Activated T-helper 1 cell treated with anti-CD3 and anti-CD28 coated beads, Interleukin-2, amount 50 U/mL, for 16 hours (primary cell): ENCODE measurements at places on chromosomes 2 and 18.

DNA sequence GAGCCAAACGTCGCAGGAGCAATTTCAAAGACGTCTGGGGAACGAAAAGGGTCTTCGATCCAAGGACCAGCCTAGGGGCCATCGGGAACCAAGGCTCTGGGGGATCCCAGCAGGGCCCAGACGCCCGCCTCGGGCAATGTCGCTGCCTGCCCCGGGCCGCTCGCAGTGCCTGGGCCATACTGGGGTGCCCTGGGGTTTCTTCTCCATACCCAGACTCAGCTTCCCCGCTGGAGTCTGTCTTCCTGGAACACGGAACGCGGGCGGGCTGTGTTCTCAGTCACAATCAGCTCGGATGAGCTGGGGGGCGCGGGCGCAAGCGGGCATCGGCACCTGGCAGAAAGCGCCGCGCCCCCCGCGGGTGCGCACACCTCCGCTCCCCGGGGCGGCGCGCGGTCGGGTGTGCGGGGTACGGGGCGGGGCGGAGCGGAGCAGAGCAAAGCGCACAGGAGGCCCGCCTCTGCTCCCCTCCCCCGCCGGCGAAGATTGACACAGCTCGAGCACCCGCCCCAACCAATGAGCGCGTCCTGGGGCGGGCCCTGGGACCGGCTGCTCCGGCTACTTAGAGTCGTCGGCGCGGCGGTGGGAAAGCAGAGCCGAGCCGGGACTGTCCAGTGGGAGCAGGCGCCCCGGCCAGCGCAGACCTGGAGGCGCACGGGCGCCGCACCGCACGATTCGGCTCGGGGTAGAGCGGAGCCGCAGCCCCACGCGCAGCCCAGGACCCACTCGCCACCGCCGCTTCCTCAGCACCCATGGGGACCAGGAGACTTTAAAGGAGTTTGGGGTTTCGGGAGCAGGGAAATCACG is at the start of gene LRATD1:
Gene LRATD1, plus strand, starts transcription at position 585 of the 804 bp plus-strand sequence. CDS start 1,263 bp downstream, outside the sequence.
- DNase-seq: no peak

GRCh38 chr2:28168376-28168775 is 224.3 kb upstream of the FOSL2 start:
- DNase-seq: no peak

- DNase-seq: no peak
These were observed 26.5 kb downstream of the NMUR1 start for GRCh38 chr2:231503766-231504165.

DNA sequence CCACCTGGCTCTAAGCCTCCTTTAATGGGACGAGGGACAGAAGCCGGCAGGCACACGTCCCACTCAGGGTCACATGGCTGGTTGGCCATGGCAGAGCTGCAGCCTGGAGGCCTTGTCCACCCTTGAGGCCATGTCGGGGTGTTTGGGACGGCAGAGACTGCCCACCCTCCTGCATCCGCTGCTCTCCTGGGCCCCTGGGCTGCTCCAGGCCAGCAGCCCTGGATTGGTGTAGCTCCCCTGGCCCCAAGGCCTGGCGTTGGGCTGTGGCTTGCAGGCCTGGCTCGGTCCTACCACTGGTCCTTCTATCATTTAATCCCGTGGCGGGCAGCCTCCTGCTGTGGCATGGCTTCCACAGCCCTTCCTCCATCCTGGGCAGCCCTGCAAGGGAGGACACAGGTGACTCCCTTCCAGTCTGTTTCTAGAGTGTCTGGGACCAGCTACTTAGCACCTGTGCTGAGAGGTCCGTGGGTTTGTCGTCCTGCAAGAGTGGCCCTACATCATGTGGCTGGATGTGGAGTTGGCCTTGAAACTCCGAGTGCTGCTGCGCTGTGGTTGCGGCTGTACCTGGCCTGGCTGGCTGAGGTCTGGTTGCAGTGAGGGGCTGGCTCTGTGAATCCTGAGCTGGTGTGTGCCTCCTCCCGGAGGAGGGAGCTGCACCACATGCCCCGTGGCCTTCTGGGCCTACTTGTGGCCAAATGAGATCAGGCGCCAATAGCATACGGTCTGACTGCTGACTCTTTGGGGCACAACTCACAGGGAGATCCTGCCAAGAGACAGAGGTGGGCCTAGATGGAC is 67.3 kb downstream of the SH3RF3 start:
- no peak for DNase-seq

GRCh38 chr2:233185330-233185729 is 66.1 kb upstream of the ATG16L1 start:
- DNase-seq: no peak

- DNase-seq: no peak
These were observed 29.0 kb downstream of the PHLPP1 start for GRCh38 chr18:62744076-62744968.

DNA sequence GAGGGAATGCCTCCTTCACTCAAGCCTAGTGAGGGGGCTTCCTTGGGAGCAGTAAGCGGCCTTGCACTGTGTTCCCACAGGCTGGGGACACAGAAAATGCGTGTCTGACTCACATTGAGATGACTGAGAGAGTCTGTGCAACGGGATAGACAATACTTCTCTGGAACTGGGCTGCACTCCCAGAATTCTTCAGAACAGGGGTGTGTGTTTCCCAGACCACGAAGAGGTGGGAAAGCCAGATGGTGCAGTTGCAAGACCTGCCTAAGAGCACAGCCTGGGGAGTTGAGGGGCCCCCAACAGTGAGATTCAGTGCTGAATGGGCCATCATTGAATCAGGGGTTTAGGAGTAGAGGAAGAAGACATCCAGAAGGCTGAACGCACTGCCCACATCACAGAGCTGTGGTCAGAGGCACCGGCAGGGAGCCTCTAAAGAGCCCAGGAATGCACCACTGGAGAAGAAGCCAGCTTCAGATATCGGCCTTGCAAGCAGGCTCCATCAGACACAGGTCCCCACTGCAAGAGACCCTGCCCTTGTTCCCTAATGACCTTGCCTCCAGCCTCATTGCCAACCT is 36.6 kb upstream of the MRPL19 start:
- no peak for DNase-seq

DNA sequence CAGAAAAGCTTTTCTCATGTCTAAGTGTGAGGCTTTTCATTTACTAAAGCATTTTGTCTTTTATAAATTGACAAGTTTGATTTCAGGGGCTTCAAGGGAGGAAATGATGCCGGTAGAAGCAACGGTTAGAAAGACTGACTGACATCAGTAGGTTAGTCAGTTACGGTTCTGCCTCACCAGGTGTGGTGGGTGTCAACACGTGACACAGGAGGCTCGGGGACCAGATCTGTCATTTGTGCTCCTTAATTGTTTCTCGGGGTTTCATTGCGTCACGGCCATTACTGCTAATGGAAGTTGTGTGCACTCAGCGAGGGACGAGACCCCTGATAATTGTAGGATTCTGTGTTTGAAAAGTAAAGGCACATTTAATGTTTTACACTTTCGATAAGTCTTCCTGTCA is 18.9 kb upstream of the PTPRM start:
- DNase-seq: no peak

DNA sequence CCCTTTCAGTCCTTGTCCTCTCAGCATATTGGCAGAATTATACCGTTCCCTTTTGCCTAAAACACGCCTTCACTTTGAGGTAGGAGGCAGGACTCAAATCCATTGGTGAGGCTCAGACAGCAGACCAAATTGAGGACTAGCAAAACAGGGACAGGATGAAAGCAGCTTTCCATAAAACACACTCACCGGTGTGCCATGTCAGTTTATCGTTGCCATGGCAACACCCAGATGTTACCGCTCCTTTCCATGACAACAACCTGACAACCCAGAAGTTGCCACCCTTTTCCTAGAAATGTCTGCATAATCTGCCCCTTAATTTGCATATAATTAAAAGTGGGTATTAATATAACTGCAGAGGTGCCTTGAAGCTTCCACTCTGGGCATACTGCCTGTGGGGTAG is 730.4 kb downstream of the METTL4 start:
- DNase-seq: no peak

DNA sequence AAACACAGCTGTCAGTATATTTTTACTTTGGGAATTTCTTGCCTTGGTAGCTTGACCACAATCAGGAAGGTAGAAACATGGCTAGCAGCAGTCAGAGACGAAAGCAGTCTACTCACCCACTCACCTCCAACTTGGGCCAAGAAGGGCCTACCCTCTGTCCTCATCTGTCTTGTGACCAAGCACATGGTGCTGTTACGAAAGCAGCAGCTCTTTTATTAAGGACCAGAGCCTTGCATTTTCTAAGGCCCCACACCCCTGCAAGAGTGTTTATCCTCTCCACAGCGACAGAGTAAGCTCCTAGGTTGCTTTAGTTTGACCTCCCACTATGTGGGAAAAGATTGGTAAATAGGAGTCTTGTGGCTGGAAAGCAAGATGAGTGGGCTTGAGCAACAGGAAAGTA is 31.3 kb upstream of the MSTN start:
- no peak for DNase-seq

GRCh38 chr2:106581755-106582147 is 94.6 kb downstream of the CD8B2 start:
- no peak for DNase-seq

- peak; percentile 81 for DNase-seq
These were observed at the start of gene MAP3K2 for GRCh38 chr2:127387655-127388422. Gene MAP3K2 (minus strand): TSS chr2:127387975. CDS start chr2:127343129, 44,846 bp downstream.

GRCh38 chr2:136358576-136358975 is 240.6 kb upstream of the CXCR4 start:
- no peak for DNase-seq

- DNase-seq: no peak
These were observed 25.9 kb upstream of the IMPA2 start for GRCh38 chr18:11955239-11956029.

GRCh38 chr2:119352357-119352756 is 14.3 kb downstream of the C2orf76 start:
- DNase-seq: no peak

- no peak for DNase-seq
These were observed 681.0 kb upstream of the ID2 start for GRCh38 chr2:8000870-8001269.

DNA sequence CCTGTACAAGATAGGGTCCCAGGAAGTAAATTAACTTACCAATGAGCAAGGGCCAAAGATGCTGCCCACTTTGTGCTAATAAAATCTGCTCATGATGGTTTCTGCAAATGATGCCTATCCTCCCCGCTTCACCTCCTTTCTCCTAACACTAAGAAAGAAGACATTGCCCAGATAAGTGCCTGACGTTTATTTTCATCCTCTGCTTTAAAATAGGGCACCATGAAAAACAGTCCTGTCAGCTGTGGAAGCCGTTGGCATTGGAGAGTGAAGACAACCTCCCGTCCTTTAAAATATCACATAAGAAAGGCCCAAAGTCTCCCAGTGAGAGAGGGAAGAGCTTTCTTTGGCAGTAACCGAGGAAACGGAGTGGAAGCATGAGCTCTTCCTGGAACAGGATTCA is 1.7 kb upstream of the TXNDC2 start:
- no peak for DNase-seq

DNA sequence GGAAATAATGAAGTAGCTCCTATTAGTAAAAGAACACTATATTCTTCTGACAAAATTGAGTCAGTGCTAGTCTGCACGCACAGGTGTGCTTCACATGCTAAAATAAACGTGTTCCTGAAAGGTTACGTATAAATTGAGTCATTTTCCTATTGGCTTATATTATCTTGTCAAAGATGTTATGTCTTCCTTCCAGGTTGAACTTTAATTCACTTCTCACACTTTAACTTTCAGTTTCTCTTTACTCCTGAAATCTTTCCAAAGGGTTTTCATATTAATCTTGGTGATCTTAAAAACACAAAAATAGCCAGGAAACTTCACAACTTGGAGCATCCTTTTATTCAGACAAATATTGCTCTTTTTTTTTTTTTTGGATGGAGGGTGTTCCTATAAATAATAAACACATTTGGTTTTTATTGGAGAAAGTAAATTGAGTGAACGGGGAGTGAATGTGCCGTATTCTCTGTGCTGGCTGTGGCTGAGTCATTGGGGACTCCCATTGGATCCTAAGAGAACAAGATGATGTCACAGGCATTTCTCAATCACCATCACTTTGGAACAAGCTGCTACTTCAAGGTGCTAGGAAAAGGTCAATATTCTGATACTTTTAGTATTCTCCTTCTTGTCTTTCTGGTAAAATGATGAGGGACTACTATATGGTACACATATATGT is 150.2 kb upstream of the SPATS2L start:
- no peak for DNase-seq

DNA sequence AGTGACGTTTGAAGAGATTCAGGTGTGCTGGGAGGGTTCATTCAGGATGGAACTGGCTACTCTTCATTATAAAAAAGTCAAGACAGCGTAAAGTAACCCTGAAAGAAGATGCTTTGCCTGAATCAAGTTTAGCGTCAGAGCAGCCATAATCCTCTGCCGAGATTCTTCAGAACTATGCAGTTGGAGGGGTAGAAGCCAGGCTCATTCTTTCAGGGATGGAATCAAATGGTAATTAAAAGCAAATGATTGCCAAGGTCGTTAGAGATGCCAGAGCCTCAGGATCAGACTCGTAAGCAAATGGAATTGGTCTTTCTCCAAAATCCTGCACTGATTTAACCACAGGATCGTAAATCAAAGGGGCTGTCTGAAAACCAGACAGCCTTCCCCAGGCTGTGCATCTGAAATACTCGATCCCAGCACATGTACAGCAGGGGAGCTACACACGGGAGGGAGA is 21.9 kb downstream of the APCDD1 start:
- no peak for DNase-seq

- DNase-seq: peak; percentile 85
These were observed at the start of gene RNF103 for GRCh38 chr2:86623494-86624266. Gene RNF103 (minus strand): TSS chr2:86623865. CDS start chr2:86622886, 979 bp downstream.

- no peak for DNase-seq
These were observed 211.8 kb downstream of the FAM210A start for GRCh38 chr18:13514558-13514957.

GRCh38 chr18:45627204-45627526 is 11.9 kb downstream of the SLC14A2 start:
- DNase-seq: no peak

DNA sequence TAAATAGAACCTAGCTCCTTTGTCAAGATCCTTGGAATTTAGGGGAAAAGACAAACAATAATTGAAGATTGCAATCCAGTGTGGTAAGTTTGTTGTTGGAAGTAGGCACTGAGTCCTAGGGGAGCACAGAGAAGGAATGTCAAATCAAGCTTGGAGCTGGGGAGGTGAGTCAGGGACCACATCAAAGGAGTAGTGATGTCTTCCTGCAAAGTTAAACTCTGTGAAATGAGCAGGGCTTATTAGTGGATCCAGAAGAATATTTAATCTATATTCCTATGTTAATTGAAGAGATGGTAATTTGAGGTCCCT is 41.7 kb upstream of the NABP1 start:
- no peak for DNase-seq

- no peak for DNase-seq
These were observed 16.4 kb upstream of the ABCB11 start for GRCh38 chr2:169047256-169048250.
